ENCODE measurements at places on chromosomes 13 and 19.

DNA sequence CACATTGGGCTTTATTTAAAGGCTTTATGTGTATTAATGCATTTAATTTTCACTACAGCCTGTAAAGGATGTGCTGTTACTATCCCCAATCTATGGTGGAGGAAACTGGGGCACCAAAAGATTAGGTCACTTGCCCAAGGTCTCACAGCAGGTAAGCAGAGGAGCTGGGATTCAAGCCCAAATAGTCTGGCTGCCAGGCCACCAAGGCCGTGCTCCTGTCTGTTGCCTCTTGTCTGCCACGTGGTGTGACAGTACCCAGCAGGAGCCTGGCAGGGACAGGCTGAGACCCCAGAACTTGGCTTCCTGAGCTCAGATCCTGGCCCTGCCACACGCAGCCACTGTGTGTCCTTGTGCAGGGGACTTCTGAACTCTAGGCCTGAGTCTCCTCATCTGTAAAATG, 4.5 kb downstream of the NTN5 start:
- no peak for DNase-seq

DNA sequence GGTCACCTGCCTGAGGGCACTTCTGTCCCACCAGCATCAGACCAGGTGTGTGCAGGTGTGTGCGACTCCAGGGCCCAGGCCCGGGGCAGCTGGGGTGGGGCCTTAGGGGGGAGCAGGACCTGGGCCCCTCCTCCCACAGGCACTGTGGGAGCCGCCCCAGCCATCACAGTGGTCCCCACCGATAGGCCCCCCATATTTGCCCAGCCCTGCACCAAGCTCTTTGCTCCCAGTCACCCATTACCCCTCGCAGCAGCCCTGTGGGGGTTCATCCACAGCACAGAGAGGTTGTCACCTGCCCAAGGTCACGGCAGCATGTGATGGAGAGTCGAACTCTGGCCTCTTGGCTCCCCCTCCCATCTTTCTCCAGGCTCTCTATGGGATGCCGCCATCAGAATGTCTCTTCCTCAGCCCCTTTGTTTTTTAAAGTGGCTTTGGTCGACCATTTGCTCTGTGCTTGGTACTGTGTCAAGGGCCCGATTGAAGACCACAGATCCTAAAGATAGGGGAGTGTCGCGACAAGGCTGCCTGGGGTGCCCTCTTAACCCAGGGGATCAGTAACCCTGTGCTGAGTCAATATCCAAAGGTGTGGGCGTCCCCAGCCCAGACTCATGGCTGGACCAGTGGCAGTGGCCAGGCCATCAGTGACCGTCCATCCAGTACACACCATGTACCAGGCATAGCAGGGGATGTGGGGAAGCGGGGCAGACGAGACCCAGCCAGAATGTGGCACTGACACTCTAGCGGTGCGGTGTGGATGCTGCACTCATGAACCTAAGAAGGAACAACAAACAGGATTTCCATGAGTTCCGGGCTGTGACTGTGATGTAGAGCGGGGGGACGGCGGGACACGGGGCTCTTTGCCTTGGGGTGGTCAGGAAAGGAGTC, 28.3 kb upstream of the NCCRP1 start:
- no peak for DNase-seq

DNA sequence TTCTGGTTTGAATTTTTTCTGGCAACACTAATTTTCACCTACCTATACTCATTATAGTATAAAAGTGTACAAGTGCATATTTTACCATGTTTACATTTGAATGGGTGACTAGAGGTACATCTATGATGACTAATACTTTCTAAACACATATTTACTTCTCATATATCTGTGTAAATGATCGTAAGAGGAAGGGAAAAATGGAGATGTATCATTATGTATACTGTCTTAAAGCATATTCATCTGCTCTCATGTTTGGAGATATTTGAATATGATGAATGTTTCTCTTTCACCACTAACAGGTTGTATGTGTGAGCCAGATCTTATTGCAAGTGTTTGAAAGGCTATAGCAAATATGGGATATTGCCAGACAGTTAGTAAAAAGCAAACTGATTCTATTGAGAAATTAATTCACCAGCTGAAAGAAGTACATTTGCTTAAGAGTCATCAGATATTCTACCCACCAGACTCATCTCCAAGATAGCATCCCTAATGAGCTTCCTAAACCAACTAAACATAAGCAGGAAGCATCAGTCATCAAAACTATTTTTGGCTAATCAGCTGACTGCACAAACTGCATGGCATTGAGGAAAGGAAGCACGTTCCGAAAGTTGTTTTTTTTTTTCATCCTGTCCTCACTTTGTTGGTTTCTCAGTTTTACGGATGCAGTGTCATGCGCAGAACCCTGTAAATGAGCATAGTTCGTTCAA, 738.2 kb downstream of the GPC5 start:
- no peak for DNase-seq

GRCh38 chr13:20594280-20594679, 27.3 kb downstream of the IFT88 start:
- no peak for DNase-seq

DNA sequence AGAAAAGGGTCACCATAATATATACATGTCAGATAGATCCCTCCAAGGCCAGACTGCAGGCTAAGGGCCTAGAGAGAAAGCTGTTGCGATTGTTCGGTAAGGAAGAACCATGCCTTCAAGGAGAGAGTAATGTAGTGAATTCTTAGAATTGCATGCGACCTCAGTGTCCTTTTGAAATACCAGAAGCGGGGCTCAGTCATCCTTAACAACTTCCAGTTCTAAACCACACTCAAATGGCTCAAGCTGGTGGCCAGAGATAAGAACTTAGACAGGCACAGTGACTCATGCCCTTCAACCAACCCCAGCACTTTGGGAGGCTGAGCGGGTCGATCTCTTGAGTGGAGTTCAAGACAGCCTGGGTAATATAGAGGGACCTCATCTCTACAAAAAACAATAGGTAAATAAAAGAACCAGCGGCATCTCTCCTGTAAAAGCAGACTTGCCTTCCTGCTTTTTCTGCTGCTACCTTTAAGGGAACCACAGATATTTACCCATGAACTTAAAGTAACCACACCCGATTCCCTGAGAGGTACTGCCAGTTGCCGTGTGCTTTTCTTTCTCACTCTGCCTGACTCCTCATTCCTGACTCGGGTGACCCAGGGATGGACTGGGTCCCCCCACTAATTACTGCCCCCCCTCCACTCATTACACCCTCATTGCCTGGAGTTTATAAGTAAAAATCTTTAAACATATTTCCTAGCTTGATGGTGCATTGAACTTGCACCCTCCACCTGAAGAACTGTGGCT, 15.4 kb upstream of the SIGLEC6 start:
- DNase-seq: no peak

DNA sequence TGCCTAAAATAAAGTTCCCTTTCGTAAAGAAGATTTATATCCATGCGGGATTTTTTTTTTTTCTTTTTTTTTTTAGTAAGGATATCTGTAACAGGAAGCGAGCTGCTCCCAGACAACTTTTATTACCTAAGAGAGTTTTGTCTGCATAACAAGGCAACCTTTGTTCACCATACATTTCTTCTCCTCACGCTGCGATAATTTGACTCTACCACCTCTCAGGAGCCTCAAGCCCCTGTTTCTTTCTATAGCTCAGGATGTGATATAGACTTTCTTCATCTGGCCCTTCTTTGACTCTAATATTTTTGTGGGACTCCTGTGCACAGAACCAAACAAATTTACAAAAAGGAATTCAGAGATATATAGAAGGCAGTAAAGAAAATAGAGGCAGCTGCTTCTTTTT, 1053.7 kb upstream of the SPRY2 start:
- DNase-seq: no peak

- no peak for DNase-seq
Measured at GRCh38 chr19:43460362-43461016, 4.9 kb downstream of the LYPD3 start.

All from posterior cingulate gyrus (tissue), 11 donors.